ENCODE measurements at places on chromosomes 11 and 22.
A peak's percentile ranks its signal among the peaks of the same experiment; 100 is the strongest.

- DNase-seq, result no peak
Measured at GRCh38 chr11:36278531-36279282, 10.5 kb downstream of the COMMD9 start.

- no peak for DNase-seq
Measured at GRCh38 chr22:24418786-24419474, 8.5 kb upstream of the ADORA2A start.

GRCh38 chr11:83722392-83723119 lies 436.4 kb upstream of the CCDC90B start:
- no peak for DNase-seq

DNA sequence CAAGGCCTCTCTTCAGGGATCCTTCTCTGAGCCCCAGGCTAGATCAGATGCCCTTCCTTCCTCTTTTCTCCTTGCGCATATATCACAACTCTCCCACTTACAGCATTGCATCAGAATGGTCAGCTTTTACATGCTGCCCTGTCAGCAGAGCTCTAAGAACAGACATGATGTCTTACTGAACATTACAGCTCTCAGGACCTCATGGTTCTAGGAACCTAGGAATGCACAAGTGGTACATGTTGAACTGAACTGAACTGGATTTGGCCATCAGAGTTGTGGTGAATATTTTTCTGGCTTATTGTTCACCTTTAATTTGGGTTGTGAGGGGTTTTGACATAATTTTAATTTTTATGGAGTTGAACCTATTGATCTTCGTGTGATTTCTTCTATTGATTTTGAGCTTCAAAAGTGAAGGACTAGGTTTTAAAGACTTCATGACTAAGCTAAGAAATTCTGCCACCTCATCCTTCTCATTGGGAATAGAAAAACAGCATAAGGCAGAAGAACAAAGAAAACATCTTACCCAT lies 37.7 kb upstream of the SPON1 start:
- no peak for DNase-seq

- no peak for DNase-seq
Measured at GRCh38 chr11:117259417-117259816, 26.9 kb downstream of the RNF214 start.

DNA sequence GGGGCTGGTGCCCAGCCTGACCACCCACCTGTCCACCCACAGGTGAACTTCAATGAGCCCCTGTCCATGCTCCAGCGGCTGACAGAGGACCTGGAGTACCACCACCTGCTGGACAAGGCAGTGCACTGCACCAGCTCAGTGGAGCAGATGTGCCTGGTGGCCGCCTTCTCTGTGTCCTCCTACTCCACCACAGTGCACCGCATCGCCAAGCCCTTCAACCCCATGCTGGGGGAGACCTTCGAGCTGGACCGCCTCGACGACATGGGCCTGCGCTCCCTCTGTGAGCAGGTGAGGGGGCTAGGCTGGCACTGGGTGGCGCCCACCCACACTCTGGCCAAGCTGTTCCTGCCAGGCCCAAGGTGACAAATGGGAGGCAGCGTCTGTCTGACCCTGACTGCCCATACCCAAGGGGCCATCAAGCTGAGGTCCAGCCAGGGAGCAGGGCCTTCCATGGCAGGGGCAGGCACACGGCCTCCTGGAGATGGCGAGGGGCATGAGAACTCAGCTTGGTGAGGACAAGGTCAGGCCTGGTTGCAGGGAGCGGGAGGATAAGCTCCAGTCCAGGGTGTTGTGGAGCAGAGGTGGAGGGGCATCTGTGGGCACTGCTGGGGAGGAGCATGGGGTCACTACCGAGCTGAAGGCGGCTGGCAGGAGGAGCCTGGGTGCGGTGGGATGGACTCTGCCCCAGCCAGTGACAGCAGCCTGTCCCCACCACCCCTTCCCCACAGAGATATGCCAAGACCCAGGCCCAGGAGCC lies 77.7 kb downstream of the MORC2 start:
- DNase-seq, result peak; percentile 25

DNA sequence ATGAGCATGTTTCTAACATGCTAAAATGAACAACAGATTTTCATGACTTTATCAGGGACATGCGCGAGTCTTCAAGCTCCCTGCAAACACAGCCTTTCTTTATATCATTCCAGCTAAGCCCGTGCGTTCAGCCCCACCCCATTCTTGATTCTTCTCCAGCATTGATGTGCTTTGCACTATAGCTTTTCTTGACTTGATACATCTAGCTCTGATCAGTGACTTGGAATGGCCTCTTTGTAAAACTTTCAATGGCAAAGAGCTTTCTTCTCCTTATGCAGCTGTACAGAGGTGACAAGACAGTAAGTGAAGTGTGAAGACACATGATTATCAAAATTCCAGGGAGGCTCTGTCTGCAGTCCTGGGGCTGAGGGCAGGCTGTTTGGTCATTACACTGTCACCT lies 561.0 kb downstream of the OPCML start:
- DNase-seq, result no peak

DNA sequence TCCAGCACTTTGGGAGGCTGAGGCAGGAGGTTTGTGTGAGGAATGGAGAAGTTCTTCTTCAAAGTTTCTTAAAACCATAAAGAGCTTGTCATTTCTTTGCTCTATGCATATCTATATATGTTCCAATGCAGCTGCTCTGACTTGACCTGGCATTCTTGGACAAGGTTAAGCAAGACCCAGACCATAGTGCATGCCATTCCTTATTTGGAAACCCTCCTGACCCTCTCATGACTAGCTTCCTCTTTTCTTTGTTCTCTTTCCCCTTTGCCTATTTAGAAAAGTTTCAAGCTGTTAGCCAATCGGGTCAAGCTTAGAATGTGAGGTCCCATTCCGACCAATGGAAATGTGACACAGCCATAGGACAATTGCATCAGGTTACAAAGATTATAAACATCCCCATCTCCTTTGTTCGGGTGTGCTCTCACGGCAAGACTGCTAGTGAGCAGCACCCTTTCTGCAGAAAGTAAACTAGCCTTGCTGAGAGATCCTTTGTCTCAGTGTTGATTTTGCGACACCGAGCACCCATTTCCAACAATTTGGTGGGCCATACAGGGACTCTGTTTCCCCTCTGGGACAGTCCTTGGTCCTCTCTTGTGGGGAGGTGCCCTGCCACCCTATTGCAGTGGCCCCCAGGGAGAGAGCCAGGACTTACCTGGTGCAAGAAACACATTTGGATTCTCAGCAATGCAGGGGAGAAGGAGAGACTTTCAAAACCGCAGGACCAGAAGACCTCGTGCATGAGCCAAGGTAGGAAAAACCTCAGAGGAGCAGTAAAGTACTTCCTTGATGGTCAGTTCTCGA lies 39.9 kb upstream of the ANO1 start:
- DNase-seq, result no peak
